ENCODE measurements at places on chromosomes 3 and 15.

DNA sequence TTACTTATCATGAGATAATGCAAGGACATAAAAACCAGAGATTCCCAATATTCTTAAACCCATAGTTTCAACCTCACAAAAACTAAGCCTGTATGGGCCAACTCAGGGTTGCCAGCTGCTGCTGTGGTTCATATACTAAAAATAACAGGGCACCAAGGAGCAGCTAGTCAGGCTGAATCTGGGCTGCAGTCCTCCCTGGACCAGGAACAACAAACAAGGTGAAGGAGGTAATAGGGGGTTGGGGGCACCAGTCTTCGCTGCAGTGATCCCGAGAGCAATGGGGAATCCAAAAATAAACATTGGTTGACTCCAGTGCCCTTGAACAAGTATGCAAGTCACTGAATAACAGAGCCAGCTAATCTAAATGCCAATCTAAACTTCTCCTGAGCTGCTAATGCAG, 108.9 kb downstream of the MECOM start:
- no peak for DNase-seq

DNA sequence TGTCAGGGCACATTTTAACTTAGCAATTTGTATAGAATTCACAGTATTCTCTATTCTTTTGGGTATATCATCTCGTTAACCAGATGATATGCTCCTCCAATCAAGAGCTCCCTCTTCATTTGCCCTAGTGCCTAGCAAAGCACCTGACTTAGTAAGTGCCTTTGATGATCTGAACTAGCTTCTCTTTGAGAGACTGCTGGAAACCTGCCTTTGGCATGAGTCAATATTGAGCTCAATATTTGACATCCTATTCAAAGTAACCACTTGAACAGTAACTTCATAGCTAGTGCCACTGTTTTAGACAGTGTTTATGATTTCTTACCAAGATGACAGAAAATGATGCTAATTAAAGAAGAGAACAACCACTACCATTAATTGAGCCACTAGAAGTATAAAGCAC, 696.3 kb upstream of the UBE2E2 start:
- no peak for DNase-seq

DNA sequence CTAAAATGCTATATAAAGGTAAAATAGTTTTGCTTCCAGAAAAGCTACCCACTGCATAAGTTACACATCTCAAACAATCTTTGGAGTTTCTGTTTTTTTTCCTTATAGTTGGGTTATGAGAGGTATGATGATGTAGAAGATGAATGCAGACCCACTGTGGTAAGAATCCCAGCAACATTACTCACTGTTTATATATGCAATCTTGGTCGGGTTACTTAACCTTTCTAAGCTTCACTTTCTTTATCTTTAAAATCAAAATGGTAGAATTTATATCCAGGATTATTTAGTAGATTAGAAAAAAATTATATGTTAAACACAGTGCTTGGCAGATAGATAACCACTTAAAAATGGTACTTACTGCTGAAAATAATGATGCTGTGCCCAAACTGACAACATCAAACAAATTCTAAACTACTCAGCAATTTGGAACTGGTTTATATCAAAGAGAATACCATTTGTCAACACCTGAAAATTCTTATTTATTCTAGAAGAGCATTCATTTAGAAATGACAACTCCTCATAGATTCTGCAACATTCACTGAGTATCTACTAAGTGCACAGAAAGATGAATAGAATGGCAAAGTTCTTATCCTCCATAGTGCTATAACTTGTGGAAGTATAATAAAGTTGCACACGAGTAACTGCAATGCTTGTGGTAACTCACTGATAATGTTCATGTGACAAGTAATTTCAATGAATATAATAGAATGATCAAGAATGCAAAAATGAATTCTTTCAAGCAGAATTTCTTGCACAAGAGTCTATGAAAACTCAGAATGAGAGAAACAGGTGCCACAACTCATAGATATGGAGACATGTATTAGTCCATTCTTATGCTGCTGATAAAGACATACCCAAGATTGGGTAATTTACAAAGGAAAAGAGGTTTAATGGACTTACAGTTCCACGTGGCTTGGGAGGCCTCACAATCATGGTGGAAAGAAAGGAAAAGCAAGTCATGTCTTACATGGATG, 129.0 kb upstream of the SLC7A14 start:
- peak; percentile 78 for DNase-seq

DNA sequence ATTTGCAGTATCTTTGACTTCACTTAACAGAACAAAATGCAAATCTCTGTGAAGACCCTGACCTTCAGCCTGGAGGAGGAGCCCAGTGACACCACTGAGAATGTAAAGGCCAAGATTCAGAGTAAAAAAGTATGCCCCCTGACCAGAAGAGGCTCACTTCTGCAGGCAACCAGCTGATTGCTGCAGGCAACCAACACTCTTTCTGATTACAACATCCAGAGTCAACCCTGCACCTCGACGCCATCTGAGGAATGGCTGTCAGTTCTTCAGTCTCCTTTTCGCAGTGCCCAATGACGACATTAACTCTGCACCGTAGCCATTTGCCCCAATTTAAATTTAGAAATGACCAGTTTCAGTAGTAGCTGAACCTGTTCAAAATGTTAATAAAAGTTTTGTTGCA, 14.9 kb downstream of the ATP13A3 start:
- no peak for DNase-seq

DNA sequence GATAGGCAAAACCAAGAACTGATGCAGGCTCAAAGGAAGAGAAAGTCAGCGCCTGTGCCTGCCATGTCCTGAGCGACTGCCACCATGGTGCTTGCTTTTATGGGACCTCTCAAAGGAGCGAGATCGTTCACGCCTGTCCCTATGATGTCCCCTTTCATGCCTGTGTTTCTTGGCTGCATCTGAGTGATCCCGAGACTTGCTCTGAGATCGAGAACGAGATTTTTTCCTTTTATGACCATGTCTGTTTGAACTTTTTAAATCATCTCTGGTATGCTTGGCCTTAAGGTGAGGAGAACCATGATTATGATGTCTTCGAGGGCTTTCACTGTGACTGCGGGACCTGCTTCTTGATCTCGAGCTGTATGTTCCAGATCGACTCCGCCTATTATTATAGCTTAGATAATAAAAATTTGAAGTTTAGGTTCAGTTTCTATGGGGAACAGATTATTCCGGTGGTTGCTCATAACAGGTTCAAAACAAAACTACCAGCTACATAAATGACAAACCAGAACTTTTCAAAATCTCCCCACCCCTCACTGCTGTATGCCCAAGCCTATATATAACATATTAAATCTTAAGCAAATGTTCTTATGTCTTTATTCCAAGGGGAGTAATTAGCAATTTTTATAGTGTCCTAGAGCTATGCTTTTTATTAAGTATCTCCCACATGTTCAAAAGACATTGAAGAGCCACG, 11.6 kb downstream of the CCNL1 start:
- DNase-seq = no peak

DNA sequence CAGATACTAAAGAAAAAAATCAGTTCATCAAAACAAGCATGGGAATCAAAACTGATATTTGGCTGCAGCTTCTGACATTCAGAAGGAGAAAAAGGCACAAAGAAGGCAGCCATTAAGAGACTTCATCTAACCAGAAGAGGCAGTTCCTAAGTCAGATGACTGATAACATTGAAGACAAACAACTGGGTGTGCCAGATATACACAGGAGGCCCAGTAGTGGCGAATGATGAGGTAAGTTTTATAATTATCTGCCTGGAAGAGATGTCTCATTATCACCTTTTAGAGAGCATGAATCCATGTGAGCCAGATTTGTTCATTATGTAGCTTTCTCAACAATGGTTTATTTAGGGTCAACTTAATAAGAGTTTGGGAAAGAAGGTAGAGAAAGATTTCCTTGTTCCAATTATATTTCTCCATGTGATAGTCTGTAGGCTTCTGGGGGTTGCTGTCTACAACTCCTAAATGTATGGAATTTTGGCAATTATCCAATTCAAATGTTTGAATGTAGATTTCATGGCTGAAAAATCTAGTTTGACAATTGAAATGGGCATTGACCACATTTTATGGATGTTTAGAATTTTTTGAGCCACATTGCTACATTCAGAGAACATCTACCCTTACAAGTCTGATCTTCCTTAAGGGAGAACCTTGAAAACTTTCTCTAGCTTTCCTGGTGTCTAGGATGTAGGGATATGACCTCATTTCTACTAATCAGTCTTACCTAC, 50.4 kb upstream of the RASGRF1 start:
- no peak for DNase-seq

- DNase-seq = peak; percentile 17
Measured at GRCh38 chr15:85168642-85169173, 187.1 kb downstream of the PDE8A start.

DNA sequence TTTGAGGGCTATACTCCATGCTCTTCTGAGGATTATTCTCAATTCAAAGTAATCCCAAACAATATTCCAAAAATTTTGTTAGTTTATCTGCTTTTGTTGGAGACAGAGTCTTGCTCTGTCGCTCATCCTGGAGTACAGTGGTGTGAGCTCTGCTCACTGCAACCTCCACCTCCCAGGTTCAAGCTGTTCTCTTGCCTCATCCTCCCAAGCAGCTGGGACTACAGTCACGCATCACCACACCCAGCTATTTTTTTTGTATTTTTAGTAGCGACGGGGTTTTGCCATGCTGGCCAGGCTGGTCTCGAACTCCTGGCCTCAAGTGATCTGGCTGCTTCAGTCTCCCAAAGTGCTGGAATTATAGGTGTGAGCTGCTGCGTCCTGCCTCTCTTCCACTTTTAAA, 39.1 kb downstream of the MEF2A start:
- DNase-seq = no peak

DNA sequence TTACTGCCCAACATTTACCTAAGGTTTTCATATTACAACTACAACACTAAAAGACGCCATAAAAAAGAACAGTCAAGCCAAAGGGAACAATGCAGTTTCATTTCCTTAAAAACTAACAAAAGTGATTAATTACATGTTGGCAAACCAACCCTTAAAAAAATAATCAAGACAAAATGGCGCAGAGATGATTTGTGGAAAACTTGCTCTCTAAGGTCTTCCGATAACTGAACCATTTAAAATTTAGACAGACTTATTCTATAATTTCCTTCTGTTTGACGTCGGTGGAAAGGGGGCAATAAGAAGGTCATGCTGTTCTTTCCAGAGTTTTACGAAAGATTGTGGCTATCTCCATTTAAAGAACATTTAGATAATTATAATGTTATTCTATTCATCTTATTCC, 87.6 kb downstream of the RYK start:
- peak; percentile 12 for DNase-seq

DNA sequence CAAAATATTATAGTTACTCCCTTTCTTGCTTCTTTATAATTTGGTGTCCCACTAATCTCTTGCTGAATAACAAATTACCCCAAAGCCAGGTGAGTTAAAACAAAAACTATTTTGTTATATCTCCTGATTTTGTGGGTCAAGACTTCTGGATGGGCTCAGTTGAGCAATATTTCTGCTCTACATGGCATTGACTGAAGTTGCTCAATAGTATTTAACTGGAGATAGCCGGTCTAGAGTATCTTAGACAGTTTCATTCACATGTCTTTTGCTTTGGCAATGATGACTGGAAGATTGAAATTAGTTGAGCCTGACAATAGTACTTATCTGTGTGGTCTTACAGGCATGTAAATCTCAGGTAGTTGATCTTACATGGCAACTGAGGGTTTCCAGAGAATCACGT, 51.0 kb upstream of the TP63 start:
- DNase-seq = no peak

DNA sequence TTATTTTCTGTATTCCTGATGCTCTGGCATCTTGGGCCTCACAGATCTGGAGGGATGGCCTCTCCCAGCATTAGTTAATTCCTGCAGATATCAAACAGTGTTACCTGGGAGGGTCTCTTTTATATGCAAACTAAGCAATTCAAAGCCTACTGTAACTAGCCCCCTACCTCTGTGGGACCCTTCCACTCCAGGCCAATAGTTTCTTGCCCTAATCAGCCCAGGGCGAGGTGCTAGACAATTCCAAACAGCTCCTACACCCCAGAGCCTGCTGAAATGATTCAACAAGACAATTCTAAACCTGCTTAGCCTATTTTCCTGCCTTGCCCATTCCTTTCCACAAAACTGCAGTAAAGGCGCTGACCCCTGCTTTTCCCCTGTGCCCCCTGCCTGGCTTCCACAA, 106.6 kb upstream of the IGSF10 start:
- no peak for DNase-seq

DNA sequence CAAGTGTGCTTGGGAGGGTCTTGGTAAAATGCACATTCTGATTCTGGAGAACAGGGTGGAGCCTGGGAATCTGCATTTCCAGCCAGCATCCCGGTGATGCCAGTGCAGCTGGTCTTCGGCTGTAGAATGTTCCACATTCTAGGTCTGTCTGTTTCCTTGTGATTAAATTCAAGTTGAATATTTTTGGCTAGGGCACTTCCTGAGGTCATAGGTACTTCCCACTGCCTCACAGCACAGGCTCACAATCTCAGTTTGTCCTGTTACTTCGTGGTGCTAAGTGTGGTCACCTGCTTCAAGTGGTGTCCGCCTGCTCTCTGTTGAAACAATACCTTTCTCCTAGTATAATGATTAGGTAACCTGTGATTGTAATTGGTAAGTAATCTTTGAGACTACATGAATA, 40.1 kb downstream of the FLNB start:
- no peak for DNase-seq

DNA sequence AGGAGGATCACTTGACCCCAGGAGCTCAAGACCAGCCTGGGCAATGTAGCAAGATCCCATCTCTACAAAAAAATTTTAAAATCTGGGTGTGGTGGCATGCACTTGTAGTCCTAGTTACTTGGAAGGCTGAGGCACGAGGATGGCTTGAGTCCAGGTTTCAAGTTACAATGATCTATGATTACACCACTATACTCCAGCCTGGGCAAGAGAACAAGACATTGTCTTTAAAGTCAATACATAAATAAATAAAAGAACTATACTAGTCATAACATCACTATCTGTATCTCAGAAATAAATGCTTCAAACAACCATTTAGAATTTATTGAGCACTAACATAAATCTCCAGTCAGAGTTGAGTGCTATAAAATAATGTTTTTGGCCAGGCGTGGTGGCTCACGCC, 8.5 kb upstream of the PHLDB2 start:
- DNase-seq = no peak

GRCh38 chr3:186665625-186666188, at the start of gene HRG:
HRG (plus strand) TSS chr3:186666014; CDS start chr3:186666032, 18 bp downstream.
- no peak for DNase-seq

GRCh38 chr3:66487465-66487864, 13.4 kb downstream of the LRIG1 start:
- DNase-seq = no peak

GRCh38 chr15:64763021-64763420, 12.4 kb downstream of the RBPMS2 start:
- no peak for DNase-seq

DNA sequence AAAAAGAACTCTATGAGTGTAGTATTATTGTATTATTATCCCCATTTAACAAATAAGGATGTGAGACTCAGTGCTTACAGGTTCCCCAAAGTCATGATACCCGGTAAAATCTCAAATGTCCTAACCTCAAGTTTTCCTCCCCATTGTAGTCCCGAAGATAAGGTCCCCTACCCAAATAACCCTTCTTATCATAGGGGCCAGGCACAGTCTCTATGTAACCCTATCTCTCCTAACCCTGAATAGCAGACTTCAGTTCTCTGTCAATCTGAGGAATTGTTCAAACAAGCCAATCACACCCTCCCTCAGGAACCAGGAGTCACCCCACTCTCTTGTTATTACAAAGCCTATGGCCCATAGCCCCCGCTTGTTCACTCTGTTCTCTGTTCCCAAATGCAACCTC, 10.5 kb upstream of the SUSD5 start:
- no peak for DNase-seq

GRCh38 chr15:100691321-100691720, 88.9 kb downstream of the ASB7 start:
- no peak for DNase-seq

All from umbilical cord (tissue), 2 donors.